ENCODE measurements at places on chromosomes 16 and 17.

DNA sequence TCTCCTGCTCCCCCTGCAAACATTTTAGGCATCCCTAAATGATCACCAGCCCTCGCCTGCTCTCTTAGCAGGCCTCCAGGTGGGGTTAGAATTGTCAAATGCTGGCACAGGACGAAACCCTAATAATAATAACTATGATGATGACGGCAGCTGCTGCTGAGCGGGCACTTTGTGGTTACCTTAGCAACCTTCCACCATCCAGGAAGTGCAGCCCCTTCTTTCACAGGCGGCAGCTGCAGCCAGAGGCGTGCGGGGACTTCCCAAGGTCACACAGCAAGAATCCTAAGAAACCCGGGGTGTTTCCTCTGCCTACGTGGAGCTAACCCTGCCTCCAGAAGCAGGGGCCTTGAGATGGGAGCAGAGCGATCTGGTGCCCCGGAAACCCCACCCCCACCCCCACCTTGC, 22.4 kb upstream of the EIF1 start:
- H3K27me3 ChIP-seq, result no peaks in the 10 kb centered on the region
- no peaks in the 10 kb centered on the region for H3K36me3 ChIP-seq
- H3K4me1 ChIP-seq, result peaks cover 14% of the 10 kb centered on the region
- peak; percentile 84 for DNase-seq
- peak overlapping the region; percentile 86 for H3K27ac ChIP-seq
- H3K4me3 ChIP-seq, result peak overlapping the region; percentile 78

GRCh38 chr17:43601280-43602039, 55.3 kb upstream of the ETV4 start:
- no peaks in the 10 kb centered on the region for H3K36me3 ChIP-seq
- H3K27ac ChIP-seq, result no peak overlapping the region
- H3K4me1 ChIP-seq, result no peaks in the 10 kb centered on the region
- no peak overlapping the region for H3K4me3 ChIP-seq

- H3K4me1 ChIP-seq, result no peaks in the 10 kb centered on the region
- DNase-seq, result peak; percentile 3
- H3K27ac ChIP-seq, result no peak overlapping the region
- H3K27me3 ChIP-seq, result peaks cover 7% of the 10 kb centered on the region
- no peaks in the 10 kb centered on the region for H3K36me3 ChIP-seq
- no peak overlapping the region for H3K4me3 ChIP-seq
Measured at GRCh38 chr17:36918211-36918691, 19.0 kb upstream of the LHX1 start.

DNA sequence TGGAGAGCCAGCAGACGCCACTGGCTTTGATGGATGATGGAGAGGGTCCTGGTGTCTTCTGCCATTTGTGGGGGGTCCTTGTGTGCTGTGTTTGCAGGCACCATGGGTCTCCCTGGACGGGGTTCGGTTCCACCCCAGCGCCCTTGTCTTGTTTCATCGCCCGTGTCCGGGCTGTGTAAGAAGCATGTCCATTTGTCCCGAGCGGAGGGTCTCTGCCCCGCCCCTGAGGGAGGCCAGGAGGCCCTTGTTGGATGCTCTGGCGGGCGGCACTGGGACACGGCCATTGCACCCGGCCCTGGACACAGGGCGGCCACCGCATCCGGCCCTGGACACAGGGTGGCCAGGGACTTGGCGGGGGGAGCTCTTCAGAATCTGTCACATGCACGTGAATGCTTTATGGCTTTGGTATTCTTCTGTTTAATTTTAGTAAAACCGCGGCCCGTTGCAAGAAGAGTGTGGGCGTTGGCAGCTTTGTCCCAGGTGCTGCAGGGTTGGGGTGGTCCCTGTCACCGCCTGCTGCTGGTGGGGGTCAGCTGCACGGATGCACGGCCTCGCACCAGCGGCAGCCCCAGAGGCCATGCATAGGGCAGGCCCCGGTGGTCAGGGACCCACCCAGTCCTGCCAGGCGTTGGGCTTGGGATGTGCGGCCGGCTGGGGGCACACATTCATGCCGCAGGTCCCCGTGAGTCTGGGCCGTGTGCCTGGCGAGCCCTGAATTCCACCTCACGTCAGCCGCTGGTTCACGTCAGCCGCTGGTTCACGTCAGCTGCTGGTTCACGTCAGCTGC, 21.0 kb upstream of the ZNF750 start:
- no peaks in the 10 kb centered on the region for H3K27me3 ChIP-seq
- peak overlapping the region; percentile 50 for H3K4me3 ChIP-seq
- peak overlapping the region; percentile 46 for H3K27ac ChIP-seq
- peaks cover 72% of the 10 kb centered on the region for H3K4me1 ChIP-seq
- no peak for DNase-seq
- no peaks in the 10 kb centered on the region for H3K36me3 ChIP-seq

- H3K4me3 ChIP-seq, result no peak overlapping the region
- H3K36me3 ChIP-seq, result peaks cover 3% of the 10 kb centered on the region
- no peaks in the 10 kb centered on the region for H3K4me1 ChIP-seq
- H3K27me3 ChIP-seq, result no peaks in the 10 kb centered on the region
- no peak for DNase-seq
- H3K27ac ChIP-seq, result no peak overlapping the region
Measured at GRCh38 chr16:8776129-8776584, 21.3 kb downstream of the TMEM186 start.

GRCh38 chr17:79986411-79987186, 49.1 kb downstream of the TBC1D16 start:
- no peak overlapping the region for H3K4me3 ChIP-seq
- no peaks in the 10 kb centered on the region for H3K4me1 ChIP-seq
- DNase-seq, result peak; percentile 18
